NCI-H69 (cell line): ENCODE measurements at places on chromosomes 7 and 10.
A peak's percentile ranks its signal among the peaks of the same experiment; 100 is the strongest.

- no peak for DNase-seq
Measured at GRCh38 chr10:131034451-131034850, 277.1 kb downstream of the TCERG1L start.

- DNase-seq = no peak
Measured at GRCh38 chr10:128070161-128070560, 56.1 kb downstream of the MKI67 start.

DNA sequence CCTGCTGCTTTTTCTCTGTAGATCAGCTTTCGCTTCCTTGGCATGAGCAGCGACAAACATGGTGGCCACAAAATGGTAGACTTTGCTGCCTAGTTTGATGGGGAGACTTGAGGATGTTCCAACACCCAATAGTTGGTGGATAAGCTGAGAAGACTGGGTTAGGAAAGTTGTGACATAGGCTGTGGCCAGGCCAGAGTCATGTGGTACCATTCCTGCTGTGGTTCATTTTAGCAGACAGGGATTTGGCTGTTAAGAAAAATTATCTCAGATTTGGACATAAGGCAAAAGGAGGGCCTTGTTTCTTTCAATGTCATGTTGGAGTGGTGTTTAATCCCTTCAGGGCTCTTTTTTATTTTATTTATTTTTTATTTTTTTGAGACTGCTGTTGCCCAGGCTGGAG, 26.6 kb upstream of the FAM180A start:
- no peak for DNase-seq

DNA sequence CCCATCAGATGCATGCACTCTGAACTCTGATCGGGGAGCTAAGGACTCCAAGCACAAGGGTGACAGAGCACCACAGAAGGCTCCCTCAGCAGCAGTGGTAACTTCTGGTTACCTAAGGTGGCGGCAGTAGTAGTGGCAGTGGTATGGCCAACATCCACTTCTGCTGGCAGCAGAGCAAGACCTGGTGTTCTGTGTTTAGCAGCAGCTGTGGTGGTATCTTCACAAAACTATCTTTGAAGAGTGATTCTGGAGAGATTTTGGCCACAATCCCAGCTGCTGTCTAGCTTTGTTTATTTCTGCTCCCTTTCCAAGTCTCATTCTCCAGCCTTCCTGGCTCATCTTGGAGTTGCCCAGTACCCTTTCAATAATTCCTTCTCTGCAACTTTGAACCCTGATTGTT, 102.4 kb upstream of the LRGUK start:
- DNase-seq = peak; percentile 18

GRCh38 chr7:35908331-35909216, 107.7 kb downstream of the SEPTIN7 start:
- DNase-seq = no peak

- no peak for DNase-seq
Measured at GRCh38 chr10:4733150-4733842, 92.7 kb upstream of the AKR1E2 start.

DNA sequence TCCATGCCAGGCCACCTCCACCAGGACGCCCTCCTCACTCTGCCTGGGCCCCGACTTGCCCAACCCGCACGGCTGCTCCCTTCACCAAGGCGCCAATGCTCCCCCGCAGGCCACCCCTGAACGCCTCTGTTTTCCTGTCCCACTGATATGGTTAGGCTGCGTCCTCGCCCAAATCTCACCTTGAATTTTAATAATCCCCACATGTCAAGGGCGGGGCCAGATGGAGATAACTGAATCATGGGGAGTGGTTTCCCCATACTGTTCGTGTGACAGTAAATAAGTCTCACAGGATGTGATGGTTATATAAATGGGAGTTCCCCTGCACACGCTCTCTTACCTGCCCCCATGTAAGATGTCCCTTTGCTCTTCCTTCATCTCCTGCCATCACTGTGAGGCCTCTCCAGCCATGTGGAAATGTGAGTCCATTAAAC, 29.8 kb downstream of the RSU1 start:
- no peak for DNase-seq

DNA sequence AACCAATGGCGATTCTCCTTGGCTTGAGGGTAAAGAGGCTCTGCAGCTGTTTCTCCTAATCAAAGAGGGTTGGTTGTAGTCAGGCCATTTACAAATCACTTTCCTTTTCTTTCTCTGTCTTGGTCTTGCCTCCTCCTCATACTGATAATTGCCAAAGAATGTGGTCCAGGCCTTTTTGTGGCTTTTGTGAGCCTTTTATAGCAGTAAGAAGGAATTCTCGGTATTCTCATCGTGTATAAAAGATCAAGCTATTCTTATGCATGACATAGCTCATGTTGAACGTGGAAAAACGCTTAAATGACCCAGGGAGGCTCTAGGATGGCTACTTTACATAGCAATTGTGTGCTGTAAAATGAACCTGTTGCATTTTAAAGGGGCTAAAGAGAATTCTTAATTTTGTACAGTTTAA, 62.6 kb downstream of the RBM20 start:
- DNase-seq = no peak

- DNase-seq = no peak
Measured at GRCh38 chr10:63421591-63421990, 44.2 kb downstream of the JMJD1C start.

DNA sequence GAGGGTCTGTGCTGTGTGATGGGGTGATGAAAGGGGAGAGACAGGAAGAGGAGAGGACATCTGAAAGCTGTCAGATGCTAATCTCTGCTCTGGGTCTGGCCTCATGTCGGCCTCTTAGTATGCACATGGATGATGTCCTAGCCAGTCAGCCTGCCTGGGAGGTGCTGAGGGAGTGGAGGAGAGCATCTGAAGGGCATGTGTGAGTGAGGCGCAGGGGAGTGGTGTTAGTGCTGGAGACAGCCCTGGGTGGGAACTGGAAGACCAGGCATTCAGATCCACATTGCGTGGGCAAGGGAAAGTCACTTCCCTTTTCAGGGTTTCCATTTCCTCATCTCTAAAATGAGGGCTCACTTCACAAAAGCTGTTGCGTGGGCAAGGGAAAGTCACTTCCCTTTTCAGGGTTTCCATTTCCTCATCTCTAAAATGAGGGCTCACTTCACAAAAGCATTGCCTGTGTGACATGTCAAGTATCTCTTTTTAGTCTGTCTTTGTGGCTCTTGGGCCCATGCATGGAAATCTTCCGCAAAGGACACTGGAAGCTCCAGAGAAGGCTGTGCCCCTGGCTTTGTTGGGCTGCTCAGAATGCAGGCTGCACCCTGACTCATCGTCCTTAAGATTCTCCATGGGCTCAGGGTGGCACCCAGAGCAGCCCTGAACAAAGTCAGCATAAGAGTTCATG, 10.0 kb downstream of the SFTPD start:
- no peak for DNase-seq

- DNase-seq = no peak
Measured at GRCh38 chr7:50349963-50350944, 45.7 kb downstream of the IKZF1 start.

- no peak for DNase-seq
Measured at GRCh38 chr7:17239683-17240521, 58.5 kb upstream of the AHR start.

- DNase-seq = no peak
Measured at GRCh38 chr10:62852961-62853702, 37.0 kb upstream of the EGR2 start.

DNA sequence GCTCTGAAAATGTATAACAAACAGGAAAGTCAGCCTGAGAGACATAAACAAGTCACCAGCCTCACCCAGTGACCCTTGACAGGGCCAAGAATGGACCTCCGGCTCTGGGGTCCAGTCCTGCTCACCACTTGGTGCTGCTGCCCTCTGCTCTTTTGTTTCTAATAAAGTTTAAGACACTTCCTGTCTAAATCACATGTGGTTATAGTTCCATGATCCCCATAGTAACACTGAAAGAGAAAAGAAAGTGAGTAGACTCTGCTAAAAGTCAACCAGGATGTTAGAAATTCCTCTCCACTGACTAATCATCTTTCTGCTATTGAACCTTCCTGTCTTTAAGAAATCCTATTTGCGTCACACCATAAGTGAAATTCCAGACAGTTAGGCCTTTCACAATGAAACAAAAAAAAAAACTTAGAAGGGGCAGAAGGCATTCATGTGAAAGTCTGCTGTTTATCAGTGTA, 179.2 kb upstream of the BET1 start:
- DNase-seq = no peak

DNA sequence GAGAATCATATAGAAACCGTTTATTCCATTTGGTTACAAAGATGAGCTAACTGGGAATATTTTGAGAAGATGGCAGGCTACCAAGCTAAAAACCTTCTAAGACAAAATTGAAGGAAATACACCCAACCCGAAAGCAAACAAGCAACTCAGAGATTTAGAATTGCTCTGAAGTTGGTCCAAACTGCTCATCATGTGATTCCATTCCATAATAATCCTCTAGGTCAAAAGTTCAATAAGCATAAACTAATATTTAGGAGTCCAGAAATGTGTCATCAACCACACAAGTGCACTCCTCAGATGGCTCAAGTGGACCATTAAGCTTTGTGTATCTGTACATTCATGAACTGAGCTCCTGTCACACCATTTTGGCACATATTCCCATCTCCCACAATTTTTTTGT, 28.7 kb downstream of the DGKI start:
- no peak for DNase-seq

DNA sequence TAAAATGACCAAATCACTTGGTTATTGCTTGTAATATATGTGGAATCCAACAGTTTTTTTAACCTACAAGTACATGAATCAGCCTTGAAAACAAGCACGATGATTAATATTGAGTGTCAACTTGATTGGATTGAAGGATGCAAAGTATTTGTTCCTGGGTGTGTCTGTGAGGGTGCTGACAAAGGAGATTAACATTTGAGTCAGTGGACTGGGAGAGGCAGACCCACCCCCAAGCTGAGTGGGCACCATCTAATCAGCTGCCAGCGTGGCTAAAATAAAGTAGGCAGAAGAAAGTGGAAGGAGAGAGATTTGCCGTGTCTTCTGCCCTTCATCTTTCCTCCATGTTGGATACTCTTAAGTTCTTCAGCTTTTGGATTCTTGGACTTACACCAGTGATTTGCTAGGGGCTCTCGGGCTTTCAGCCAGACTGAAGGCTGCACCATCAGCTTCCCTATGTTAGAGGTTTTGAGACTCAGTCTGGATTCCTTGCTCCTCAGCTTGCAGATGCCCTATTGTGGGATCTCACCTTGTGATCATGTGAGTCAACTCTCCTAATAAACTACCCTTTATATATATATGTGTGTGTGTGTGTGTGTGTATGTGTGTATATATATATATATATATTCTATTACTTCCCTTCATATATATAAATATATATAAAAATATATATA, 118.4 kb upstream of the WDR11 start:
- peak; percentile 57 for DNase-seq

GRCh38 chr7:98329100-98329790, 47.8 kb downstream of the BRI3 start:
- DNase-seq = no peak

- no peak for DNase-seq
Measured at GRCh38 chr7:126792521-126792920, 460.2 kb downstream of the GRM8 start.

GRCh38 chr7:23604296-23604640, 7.1 kb downstream of the CCDC126 start:
- no peak for DNase-seq

DNA sequence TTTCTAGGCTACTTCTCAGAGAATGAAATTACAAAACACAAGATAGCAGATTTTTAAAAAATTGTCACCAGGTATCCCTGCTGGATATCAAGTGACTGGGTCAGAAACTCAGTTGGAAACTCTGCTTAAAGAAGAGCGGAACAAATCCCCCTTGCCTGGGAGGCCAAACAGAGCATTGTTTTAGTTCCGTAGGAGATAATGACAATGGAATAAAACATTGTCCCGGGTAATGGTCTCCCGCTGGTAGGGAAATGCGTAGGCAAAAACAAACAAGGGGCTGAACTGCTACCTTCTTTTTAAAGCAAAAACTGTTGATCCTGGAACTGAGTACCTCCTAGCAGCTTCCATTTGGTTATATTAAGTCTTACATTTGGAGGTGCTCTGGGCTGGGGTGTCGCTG, 21.3 kb upstream of the VAX1 start:
- DNase-seq = peak; percentile 71

- DNase-seq = no peak
Measured at GRCh38 chr7:142785841-142786250, 15.1 kb downstream of the PRSS2 start.

- no peak for DNase-seq
Measured at GRCh38 chr10:43903451-43903850, 254.8 kb upstream of the ZNF32 start.

GRCh38 chr10:119029613-119030420, at the start of gene NANOS1:
NANOS1 (plus strand) TSS chr10:119029714; CDS start chr10:119029802, 88 bp downstream.
- no peak for DNase-seq
